ENCODE measurements at places on chromosomes 13 and 19.
A peak's percentile ranks its signal among the peaks of the same experiment; 100 is the strongest.

DNA sequence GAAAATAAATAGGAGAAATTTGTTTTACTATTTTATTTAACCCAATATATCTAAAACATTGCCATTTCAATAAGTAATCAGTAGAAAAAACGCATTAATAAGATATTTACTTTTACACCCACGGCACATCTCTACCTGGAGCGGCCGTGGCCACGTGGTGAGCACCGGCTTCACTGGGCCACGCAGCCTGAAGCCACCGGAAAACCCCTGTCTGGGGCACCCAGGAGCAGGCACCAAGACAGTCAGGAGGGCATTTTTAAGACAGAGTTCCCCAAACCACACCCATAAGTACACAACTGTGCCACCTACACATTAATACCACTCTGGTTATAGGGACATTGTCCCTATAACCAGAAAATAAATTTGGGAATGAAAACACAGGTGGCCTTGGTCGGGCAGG, 80.9 kb downstream of the SPACA7 start:
- DNase-seq = no peak

DNA sequence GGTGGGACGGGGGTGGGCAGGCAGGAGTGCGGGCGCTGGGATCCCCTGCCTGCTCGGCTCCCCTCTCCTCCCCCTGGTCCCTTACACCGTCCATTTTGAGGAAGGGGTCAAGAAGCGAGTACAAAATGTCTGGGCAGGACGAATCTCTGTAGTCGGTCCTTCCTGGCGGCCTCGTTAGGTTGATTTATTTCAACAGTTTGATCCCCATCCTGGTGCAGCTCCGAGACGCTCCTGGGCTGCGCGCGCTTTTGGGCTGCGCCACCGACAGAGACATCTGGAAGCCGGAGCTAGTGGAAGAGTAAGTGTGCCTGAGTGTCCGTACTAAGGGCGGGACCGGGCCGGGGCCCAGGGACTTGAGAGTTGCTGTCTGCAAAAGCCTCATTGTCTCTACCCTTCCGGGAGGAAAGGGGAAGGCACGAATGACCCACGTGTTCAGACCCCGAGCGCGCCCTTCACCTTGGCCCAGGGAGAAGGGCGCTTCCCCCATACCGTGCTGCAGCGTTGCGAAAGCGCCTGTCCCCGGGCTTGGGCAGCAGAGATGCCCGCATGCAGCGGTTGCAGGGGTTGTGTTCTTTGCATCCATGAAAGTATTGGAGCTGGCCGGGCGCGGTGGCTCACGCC, 1.8 kb downstream of the ZNF114 start:
- no peak for DNase-seq

- peak; percentile 48 for DNase-seq
These were observed 1.5 kb upstream of the ELOF1 start for GRCh38 chr19:11560404-11561051.

DNA sequence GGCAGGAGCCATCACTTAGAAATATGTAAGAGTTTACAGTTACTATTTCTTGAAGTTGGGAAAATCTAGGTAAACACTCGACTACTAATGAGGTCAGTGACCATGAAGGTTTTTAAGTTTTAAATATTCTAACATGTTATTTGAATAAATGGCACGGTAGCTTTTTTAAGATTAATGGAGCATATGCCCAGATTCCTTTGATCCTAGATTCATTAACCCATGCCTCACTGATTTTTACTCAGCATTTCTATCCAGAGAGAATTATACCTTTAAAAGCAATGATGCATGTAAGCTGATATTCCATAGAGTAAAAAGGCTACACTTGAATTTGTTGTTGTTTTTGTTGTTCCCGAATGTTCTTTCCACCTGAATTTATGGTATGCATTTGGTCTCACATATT, 541.4 kb downstream of the DACH1 start:
- DNase-seq = no peak

DNA sequence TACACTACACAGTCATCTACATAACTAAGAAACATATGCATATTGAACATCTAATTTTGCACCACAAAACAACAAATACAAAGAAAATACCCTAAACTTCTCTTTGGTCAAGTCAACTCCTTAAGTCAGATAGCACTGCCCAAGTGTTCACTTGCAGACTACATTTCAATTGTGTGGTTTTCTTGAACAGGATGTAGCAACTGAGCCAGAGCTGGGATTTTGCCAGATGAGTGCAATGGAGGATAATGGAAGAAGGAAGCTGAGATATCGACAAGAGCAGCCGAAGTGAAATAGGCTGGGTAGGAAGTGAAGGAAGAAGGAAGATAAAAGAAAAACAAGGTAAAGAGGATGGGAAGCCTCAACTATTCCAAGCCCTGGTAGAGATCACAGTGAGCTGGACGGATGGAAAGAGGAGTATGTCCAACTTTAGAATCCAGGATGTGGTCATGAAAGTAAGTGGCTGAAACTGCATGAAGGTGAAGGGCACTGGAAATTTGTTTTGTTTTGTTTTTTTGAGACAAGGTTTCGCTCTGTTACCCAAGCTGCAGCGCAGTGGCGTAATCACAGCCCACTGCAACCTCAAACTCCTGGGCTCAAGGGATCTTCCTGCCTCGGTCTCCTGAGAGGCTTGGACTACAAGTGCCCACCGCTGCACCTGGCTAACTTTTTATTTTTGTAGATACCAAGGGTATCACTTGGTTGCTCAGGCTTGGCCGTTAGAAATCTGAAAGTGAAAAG, 15.0 kb downstream of the NUFIP1 start:
- DNase-seq = no peak
